Activated naive CD4-positive, alpha-beta T cell treated with anti-CD3 and anti-CD28 coated beads for 36 hours (primary cell): ENCODE measurements at places on chromosomes 16 and 17. TPM values are rescaled to one million over a fixed set of nuclear protein-coding genes. Genes with fewer than 3 reads are reported as not detected.

Gene KANSL1
- total RNA-seq: 64.3 TPM

Gene CDRT4
- 1.0 TPM for total RNA-seq

Gene GPS1
- total RNA-seq: 91.0 TPM

Gene KRTAP1-5
- total RNA-seq: not detected

Gene SRL
- not detected for total RNA-seq

Gene SHISA9
- total RNA-seq: not detected

Gene PIGS
- total RNA-seq: 34.8 TPM

DNA sequence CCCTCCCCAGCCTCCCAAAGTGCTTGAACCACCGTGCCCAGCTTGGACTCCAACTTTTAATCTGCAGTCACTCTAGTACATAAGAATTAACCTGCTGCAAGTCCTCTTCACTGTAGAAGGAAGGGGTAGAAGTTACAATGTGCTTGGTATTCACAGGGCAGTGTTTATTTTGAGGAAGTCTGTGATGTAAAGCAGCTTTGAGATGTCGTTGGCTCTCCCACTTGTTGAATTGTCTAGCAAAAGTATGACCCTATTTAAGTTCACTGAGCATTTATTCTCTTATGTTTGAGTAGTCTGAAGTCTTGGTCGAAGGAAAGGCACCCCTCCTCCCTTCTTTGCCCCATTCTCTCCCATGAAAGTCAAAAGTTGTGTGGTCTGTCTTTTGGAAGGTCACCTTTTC is 28.2 kb downstream of the SF3B3 start:
- H3K4me3 ChIP-seq: no peak overlapping the region
- peaks cover 72% of the 10 kb centered on the region for H3K36me3 ChIP-seq
- H3K4me1 ChIP-seq: peaks cover 25% of the 10 kb centered on the region
- no peak overlapping the region for H3K27ac ChIP-seq
- no peaks in the 10 kb centered on the region for H3K27me3 ChIP-seq

GRCh38 chr17:3738562-3739295 is 15.0 kb downstream of the HASPIN start:
- DNase-seq: peak; percentile 87
- H3K36me3 ChIP-seq: no peaks in the 10 kb centered on the region
- H3K4me3 ChIP-seq: peak overlapping the region; percentile 25
- H3K4me1 ChIP-seq: peaks cover 32% of the 10 kb centered on the region
- no peaks in the 10 kb centered on the region for H3K27me3 ChIP-seq

DNA sequence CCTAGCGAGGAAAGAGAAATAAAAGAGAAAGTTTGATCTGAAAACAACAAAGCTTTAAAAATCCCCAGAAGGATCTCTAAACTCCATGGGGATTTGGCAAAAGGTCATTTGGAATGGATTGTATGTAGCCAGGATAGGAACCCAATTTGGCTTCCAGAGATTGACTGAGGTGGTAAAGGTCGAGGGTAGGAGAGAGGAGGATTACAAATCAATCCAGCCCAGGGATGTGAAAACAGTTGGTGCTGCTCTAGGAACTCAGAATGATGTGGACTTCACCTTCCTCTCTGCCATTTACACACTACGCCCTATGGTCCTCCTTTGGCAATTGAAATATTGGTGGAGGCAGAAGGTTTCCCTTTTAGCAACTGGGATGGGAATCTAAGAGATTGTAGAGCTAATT is 18.8 kb upstream of the SMIM36 start:
- H3K36me3 ChIP-seq: no peaks in the 10 kb centered on the region
- H3K4me3 ChIP-seq: no peak overlapping the region
- H3K27me3 ChIP-seq: peaks cover 2% of the 10 kb centered on the region

DNA sequence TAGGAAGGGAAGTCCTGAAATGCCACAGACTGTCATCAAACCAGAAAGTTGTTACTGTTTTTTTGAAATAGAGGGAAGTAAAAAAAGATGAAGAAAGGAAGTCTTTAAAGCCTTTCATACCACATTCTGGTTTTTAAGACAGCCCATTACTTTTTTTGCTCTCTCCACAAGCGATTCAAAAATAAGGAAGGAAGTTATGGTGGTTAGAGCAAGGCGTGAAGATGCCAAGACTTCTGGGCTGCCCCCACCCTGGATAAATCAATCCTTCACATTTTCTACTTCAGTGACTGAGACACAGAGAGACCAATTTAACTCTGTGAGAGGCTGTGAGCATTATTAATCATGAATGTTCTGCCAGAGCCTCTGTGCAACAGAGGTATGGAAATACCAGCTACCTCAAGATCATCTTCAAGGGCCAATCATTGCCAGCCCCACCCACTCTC is 82.3 kb upstream of the BCAR1 start:
- no peak overlapping the region for H3K27ac ChIP-seq
- no peaks in the 10 kb centered on the region for H3K27me3 ChIP-seq
- H3K4me1 ChIP-seq: peaks cover 18% of the 10 kb centered on the region
- peaks cover 9% of the 10 kb centered on the region for H3K36me3 ChIP-seq
- DNase-seq: no peak

DNA sequence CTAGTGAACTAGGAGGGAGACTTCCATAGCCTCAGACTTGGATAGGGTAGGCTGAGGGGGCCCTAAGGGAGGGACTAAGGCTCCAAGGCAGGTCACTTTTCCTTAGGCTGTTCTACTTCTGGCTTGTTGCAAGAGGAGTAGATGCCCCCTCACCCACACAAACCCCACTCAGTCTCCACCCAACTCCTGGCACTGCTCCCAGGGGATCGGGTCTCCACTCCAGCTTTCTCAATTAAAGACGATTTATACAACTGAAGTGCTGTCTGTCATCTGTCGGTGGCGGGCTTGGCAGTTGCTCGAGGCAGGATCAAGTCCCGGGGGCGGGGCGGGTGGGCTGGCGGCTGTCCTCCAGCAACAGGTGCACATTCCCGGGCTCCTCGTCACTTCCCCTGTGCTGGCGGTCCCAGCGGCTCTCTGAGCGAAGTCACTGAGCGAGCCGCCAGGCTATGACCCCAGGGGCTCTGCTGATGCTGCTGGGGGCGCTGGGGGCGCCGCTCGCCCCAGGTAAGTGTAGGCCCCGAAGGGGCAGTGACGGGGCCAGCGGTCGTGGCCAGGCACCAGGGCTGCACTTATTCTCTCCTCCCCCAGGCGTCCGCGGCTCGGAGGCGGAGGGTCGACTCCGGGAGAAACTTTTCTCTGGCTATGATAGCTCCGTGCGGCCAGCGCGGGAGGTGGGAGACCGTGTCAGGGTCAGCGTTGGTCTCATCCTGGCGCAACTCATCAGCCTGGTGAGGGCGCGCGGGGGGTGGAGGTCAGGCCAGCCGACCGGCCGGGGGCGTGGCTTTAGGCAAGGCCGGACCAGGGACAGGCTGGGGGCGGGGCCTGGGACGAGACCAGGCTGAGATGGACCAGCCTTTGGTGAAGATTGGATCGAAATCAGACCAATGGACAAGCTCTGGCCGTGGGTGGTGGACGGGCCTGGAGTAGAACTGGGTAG is at the start of gene CHRNB1:
Gene CHRNB1 (plus strand): TSS at position 380 of the 937 bp plus-strand sequence. CDS start 67 bp downstream, at position 447.
- peaks cover 5% of the 10 kb centered on the region for H3K36me3 ChIP-seq
- H3K4me3 ChIP-seq: peak within 1 kb of the TSS; percentile 68
- peaks cover 60% of the 10 kb centered on the region for H3K27me3 ChIP-seq

DNA sequence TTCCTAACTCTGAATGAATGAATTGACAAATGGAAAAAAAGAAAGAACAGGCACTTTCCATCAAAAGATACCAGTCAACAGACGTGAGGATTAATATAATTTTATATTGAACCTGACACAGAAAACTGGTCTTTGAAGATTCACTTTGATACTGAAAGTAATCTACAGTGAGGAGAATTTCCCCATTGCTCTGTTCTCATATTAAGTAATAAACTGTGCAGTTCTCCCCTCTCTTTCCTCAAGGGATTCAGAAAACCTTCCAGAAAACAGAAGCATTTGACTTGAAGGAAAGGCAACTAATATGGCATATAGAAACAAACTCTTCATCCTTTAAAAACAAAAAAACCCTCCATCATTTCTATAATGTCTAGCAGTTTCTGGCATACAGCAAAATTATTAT is 2.2 kb downstream of the TEX2 start:
- H3K27me3 ChIP-seq: no peaks in the 10 kb centered on the region
- no peaks in the 10 kb centered on the region for H3K36me3 ChIP-seq
- no peak for DNase-seq
- H3K4me1 ChIP-seq: peaks cover 41% of the 10 kb centered on the region
- no peak overlapping the region for H3K27ac ChIP-seq

DNA sequence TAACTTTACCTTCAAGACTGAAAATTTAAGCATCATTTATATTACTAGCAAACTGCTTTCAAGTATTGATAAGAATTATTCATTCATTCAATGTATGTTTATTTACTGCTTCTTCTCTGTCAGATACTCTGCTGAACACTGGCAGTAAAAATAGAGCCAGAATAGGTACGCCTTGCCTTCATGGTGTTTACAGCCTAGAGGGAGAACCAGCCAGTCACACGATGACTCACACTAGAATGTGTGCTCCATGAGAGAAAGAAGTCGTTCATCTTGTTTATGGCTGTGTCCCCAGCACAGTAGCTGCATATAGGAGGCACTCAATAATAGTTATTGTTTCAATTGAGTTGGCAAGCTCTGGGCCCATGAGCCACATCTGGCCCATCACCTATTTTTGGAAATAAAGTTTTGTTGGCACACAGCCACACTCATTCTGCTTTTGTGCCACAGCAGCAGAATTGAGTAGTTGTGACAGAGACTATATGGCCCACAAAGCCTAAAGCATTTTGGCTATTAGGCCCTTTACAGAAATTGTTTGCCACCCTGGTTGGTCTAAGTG is 84.2 kb downstream of the TMC6 start:
- H3K27ac ChIP-seq: no peak overlapping the region
- DNase-seq: no peak
- peaks cover 15% of the 10 kb centered on the region for H3K36me3 ChIP-seq
- H3K4me1 ChIP-seq: peaks cover 34% of the 10 kb centered on the region
- H3K27me3 ChIP-seq: no peaks in the 10 kb centered on the region
- H3K4me3 ChIP-seq: no peak overlapping the region

- no peaks in the 10 kb centered on the region for H3K36me3 ChIP-seq
- H3K27ac ChIP-seq: no peak overlapping the region
- peaks cover 4% of the 10 kb centered on the region for H3K4me1 ChIP-seq
- no peak for DNase-seq
- peaks cover 2% of the 10 kb centered on the region for H3K27me3 ChIP-seq
Measured at GRCh38 chr17:72005332-72006163, 115.3 kb upstream of the SOX9 start.

GRCh38 chr17:50332196-50332595 is 13.7 kb upstream of the XYLT2 start:
- DNase-seq: no peak
- H3K36me3 ChIP-seq: no peaks in the 10 kb centered on the region
- H3K27me3 ChIP-seq: no peaks in the 10 kb centered on the region

DNA sequence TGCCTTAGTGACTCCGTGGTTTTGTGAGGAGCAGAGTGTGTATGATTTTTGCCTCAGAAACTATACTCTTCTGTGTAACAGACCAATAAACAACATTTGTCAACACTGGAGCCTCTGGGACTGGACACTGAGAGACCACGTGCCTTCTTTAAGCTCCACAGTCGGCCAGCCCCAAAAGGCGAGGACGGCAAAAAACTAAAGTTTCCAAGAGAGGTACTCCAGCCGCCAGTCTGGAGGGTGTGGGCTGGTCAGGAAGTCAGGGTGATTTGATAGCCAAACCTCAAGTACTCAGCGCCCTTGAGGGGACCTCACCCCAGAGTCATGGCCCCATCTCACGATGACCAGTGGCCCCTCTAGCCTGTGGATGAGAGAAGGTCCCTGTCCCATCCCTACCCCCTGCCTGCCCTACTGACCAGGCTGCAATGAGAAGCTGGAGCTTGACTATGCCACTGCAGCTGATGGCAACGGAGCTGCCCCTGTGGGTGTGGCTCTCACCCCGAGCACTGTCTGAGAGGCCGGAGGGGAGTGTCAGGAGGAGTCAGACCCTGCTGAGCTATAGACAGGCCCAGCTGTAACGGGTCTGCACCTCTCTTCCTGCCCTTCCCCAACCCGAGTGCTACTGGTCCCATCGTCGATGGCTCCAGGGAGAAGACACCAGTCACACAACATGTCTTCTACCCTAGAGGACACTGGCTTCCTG is 19.8 kb downstream of the MNT start:
- H3K27me3 ChIP-seq: no peaks in the 10 kb centered on the region
- DNase-seq: no peak
- no peaks in the 10 kb centered on the region for H3K36me3 ChIP-seq
- H3K4me3 ChIP-seq: no peak overlapping the region

DNA sequence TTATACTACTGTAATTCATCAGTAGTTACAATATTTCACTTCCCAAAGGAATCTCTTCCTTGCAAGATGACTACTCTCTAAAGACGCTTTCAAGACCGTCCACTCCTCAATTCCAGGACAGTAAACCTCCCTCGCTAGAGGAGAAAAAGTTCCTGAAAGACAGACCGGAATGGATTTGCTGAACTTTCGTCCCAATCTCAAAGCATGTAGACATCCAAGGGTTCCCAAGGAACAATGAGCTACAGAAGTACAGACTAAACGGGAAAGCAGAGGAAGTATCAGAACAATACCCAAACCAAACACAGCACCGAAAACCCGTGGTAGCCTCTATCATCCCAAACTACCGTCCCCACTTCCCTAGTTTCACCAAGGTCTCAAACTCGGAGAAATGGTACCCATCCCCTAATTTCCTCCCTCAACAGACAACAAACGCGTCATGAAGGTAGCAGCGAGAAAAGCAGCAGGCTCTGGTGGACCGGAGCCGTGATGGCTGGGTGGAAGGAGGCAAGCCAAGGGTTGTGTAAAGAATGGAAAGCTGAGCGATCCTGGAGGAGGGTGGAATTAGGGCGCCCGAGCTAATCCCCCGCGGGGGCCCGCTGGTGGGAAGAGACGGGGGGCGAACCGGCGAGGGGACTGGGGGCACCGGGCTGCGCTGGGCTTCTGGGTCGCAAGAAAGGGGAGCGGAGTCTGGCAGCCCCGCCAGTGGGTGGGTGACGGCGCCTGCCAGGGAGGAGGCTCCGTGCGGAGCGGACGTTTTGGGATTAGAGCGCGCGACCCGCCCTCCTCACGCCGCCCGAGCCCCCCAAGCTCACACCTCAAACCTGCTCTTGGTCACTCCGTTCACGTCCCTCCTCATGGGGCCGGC is 647 bp downstream of the FBXL20 start:
- H3K27ac ChIP-seq: peak overlapping the region; percentile 60
- peak overlapping the region; percentile 91 for H3K4me3 ChIP-seq
- peak; percentile 22 for DNase-seq
- no peaks in the 10 kb centered on the region for H3K27me3 ChIP-seq
- peaks cover 55% of the 10 kb centered on the region for H3K4me1 ChIP-seq

- H3K4me3 ChIP-seq: no peak overlapping the region
- H3K27me3 ChIP-seq: no peaks in the 10 kb centered on the region
- DNase-seq: peak; percentile 46
- no peaks in the 10 kb centered on the region for H3K36me3 ChIP-seq
Measured at GRCh38 chr16:50696575-50697420, 3.4 kb downstream of the NOD2 start.
